8988T (cell line): ENCODE measurements at places on chromosomes 1 and 21.
A peak's percentile ranks its signal among the peaks of the same experiment; 100 is the strongest.

DNA sequence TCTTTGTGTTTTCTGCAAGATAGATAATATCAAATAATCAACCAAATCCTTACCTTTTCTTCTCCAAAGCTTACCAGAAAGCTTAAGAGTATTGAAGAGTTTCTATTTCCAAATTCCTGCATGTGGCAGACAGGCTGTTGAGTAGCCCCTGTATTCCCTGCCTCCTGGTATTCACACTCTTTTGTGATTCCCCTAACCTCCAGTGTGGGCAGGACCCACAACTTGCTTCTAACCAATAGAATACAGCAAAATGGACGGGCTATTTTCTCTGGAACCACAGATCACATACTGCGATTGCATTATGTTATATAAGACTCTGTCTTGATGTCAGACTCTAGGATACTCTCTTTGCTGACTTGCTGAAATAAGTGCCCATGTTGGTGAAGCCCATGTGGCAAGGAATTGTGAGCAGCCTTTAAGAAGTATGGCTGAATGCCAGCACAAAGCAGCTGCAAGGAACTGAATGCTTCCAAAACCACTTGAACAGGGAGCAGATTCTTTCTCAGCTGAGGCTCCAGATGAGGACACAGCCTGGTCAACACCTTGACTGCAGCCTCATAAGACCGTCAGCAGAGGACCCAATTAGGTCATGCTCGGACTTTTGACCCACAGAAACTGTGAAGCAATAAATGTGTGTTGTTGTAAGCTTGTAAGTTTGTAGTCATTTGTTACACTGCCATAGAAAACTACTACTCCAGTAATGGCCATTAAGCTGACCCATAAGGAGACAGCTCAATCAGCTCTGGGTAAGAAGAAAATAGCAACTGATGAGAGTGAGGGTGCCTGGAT, 47.9 kb upstream of the PLXNA2 start:
- DNase-seq: no peak

DNA sequence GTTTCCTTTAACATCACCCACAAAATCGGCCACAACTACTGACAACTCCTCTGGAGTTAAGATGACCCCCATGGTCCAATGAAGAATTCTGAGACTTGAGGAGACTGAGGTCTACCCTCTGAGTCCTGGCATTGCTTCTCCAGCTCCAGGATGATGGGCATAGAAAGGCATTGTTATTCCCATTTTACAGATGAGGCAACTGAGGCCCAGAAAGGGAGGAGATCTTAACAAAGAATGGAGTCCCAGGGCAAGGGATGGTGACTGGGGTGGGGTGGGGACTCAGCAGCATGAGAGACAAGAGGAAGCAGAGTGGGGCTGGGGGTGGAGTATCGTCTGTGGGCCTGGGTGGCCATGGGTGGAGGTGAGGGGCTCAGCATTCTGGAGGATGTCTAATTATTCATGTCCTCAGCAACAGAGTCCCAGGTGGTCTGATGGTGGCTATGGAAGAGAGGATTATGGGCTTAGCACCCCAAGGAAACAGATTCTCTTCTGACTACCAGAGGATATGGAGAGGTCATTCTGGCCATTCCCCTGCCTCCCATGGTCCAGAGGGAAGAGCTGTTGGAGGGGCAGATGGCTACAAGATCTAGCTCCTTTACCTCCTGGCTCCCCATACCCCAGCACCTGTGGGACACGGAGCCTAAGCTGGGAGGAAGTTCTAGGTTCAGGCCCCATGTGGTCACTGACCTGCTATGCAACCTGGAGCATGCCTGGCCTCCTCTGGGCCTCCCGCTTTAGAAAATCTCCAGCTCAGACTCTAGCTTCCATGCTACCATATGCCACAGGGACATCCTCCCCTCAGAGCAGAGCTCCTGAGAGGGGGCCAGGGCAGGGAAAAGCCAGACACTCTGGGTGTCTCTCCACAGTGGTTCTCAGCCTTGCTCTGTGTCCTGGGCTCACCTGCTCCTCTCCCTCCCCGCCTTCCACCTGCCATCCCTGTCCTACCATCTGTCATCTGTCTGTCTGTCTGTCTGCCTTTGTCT, 37.4 kb upstream of the DMBX1 start:
- DNase-seq: no peak

DNA sequence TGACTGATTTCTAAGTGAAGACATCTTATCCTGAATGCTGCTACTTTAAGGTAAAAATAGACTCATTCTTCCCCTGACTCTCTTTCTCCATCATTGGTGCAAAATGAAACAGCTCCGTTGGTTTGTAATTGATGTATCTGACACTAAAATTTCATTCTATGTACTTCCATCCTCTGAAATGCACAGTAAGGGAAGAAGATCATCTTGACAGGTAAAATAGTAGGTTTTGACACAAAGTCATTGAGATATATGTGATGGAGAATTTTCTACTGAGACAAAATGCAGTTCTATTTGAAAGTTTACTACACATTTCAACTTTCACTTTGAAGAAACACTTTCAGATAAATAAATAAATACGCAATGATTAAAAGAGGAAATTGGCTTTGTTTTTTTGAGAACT, 348.9 kb downstream of the SMYD3 start:
- DNase-seq: no peak

GRCh38 chr1:180027949-180028445, 73.4 kb downstream of the CEP350 start:
- no peak for DNase-seq

GRCh38 chr1:199018471-199019135, 379.8 kb downstream of the PTPRC start:
- DNase-seq: no peak

DNA sequence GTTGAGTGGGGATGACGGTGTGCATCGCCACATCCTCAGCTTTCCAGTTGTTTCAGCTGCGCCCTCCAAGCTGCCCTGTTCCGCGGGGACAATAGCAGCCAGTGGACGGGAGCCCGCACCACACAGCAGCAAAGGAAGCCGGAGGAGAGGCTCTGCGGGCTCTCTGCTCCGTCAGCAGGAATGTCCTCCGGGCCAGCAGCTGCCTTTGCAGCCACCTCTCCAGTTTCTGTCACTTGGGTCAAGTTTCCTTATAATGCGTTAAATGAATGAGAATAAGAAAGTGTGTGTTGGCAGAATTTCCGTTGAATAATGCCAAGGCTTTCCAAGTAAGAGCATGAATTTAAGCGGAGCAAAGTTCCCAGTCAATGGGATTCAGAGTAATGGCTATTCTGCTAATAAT, 263.3 kb downstream of the KIF26B start:
- DNase-seq: no peak

GRCh38 chr21:38985568-38986378, 180.0 kb downstream of the ETS2 start:
- DNase-seq: no peak

DNA sequence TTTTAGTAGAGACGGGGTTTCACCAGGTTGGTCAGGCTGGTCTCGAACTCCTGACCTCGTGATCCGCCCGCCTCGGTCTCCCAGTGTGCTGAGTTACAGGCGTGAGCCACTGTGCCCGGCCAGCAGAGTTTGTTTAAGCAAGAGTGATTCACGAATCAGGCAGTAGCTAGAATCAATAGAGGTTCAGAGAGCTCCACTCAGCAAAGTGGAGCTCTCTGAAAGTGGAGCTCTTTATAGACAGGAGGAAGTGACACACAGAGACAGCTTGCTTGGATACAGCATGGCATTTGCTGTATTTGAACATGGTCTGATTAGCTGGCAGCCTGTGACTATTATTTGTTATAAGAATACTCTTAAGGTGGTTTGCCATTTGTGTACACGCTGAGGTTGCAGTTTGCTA, 27.1 kb upstream of the CD34 start:
- no peak for DNase-seq

- no peak for DNase-seq
These were observed 25.8 kb downstream of the EXOC8 start for GRCh38 chr1:231311720-231312431.

GRCh38 chr1:27149084-27149761, 5.7 kb downstream of the SLC9A1 start:
- no peak for DNase-seq

DNA sequence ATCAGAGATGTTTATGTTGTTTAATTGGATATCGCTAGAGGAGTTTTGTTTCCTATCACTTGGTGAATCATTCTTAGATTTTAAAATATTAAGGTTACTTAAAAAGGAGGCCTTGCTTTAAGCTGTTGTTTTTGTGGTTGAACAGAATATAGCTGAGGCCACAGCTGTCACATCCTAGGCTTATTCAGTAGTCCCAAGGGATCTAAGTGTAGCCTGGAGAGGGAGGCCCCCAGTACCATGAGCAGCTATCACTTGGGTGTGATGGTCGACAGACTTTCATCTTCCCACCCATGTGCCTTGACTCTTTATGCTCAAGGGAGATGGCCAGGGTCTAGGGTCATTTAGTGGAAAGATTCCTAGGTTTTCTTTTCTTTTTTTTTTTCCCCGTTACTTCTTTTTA, 278.7 kb downstream of the HHAT start:
- no peak for DNase-seq

- no peak for DNase-seq
These were observed 124.3 kb downstream of the NOS1AP start for GRCh38 chr1:162193815-162194214.

GRCh38 chr21:41928621-41929220, 25.1 kb downstream of the C2CD2 start:
- no peak for DNase-seq

- no peak for DNase-seq
These were observed 30.5 kb downstream of the CHD5 start for GRCh38 chr1:6149597-6149996.

DNA sequence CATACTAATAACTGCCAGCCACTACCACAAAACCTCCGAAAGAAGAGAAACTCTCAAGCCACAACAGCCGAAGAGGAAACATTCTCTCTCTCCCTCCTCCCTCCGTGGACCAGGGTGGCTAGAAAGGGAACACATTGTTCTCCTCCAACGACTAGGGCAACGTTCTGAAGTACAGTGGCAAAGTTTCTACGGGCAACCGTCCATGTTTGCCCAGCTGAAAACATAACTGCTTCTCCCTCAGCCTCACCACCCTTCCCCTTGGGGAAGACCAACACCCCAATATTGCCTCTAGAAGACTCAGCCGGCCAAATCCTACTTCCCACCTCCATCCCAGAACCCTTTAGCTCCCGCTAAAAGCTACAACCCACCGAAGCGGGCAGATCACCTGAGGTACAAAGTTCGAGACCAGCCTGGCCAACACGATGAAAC, 2.0 kb downstream of the GLUL start:
- peak; percentile 16 for DNase-seq

DNA sequence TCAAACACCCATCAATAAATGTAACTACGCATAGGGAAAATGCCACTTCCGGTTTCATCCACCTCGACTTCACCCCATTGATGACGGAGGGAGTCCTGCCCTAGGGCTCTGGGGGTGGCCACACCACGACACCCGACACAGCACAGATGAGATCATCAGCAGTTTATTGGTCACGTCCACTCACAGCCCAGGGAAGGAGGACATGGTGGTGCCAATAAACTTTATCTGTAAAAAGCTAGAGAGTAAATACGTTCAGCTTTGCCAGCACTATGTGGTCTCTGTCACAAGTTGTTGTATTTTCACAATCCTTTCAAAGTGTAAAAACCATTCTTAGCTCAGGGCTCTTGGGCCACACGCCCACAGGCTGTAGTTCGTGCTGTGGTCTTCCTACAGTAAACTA, 16.3 kb downstream of the SETD4 start:
- DNase-seq: no peak

GRCh38 chr1:104768466-104768865, 1018.8 kb downstream of the AMY1C start:
- DNase-seq: no peak

DNA sequence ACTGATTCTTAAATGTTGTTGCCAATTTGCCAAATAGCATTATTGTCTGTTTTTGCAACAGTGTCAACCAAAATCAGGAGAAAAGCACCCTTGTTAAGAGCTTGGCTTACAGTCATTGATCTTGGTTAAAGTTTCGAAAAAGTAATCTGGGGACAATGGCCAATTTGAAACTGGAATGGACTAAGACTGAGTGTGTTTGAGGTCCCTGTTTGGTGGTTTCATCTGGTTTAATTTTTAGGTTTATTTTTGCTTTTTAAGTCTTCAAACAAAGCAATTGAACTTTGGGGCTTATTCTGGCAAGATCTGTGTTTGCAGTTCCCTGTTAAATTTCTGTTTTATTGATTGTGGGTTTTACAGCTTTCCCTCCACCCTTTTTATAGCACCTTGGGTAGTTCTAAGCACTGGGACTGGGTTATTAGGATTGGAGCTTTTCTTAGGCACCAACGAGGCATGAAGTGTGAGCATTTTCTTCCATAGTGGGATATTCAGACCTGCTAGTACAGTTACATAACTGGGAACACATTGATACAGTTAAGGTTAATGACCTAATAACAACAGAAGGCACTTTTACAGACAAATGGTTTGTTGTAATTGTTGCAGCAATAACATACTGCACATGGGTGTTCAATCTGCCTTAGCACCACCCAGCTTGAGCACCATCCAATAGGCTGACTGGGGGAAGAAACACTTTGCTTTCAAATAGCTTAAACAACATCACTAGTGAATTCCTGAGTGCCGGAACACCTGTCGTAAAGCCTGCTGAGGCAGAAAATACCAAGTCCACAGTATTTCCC, 40.6 kb upstream of the MAP10 start:
- DNase-seq: no peak

DNA sequence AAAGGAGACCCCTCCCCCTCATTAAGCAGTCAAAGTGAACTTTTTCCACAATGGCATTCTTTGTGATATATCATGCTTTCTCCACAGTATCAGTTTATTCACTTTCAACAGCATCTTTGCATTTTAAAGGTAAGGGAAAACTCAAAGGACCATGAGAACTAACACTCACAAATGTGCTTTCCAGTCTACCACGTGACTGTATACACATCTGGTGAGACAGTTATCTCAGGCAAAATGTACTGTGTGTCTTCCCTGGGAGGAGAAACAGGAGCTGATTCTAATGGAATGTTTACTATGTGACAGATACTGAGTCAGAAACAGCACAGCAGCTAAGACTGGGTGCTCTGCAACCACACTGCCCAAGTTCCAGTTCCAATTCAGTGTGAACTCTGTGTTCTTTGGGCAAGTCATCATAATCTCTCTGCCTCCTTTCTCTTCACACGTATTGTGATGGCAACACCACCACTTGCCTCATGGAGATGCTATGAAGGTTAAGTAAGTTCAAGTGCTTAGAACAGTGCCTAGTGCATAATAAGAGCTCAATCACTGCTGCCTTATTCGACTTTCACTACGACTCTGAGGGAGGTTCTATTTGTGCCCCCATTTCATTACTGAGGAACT, 79.0 kb downstream of the SLC45A1 start:
- DNase-seq: no peak

GRCh38 chr21:45836694-45837670, 144.6 kb upstream of the COL6A1 start:
- no peak for DNase-seq
